Muscle of leg (tissue), 16 donors: ENCODE measurements at places on chromosomes 4 and X.

DNA sequence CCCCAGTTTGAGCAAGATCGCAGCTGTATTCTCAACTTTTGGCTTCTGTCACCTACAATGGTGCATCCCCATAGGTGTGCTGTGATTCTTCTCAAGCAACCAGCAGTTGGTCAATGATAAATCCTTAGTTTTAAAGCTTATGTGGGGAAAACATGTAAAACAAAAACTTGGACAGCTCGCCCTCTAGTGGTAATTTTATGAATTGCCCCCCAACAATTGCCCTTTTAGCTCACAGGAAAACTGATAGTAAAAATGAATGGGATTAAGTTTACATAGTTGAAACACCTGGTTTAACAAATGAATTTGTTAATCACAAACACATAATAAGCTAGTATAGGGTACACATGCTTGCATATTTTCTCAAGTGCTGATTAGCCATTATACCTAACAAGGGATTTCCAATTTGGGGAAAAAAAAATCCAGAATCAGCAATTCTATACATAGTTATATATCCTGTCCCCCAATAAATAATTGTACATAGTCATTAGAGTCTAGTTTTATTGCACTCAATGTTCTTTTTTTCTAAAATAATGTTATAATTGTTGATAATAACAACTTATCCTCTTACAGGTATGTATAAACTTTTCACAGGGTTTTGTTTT is 30.1 kb downstream of the TEX13A start:
- DNase-seq = peak; percentile 52

DNA sequence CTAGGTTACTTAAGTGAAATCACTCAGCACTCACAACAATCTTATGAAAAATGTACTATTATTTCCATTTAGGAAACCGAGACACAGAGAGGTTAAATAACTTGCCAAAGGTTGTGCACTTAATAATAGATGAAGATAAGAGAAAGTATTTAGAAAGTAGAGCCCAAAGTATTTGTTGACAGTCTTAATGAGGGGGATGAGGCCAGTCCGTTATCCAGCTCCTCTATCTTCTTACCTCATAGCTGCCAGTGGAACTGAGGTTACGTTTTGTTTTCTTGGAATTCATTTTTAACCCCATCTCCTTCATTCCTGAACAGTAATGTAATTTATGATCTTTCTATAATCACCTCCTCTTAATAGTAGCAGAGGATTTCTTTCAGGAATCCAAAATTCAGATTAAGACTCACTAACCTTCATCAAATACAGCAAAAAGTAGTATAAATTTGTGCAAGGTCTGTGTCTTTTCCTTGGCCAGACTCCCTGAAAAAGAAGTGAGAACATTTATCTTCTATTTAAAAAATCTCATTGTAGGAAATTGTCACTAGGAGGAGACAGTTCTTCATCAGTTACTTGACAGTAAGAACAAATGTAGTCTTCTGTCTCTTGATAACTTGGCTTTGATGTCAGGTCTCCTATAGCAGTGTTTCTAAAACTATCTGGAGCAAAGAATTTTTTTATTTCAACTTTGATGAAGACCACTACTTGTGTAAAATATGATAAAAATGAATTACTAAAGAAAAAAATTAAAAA is 35.5 kb downstream of the F8 start:
- peak; percentile 16 for DNase-seq

DNA sequence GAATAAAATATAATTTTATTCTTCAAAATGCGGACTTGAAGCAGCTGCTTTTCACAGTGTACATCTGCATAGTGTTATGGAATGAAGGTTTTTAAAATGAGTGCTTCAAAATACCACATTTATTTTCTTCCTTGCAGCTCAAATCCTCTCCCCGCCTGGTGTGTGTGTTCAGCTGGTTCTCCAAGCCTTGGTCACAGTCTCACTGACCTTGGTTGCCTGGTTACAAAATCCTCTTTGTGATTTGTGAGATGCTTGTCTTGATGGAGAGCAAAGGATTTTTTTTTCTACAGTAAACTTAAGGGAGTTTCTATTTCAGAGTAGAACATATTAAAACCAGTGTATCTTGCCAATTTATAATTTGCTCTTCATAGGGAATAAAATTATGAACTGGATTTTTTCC is 139.2 kb downstream of the PCDH18 start:
- DNase-seq = peak; percentile 97

GRCh38 chrX:46912098-46912602 is at the start of gene JADE3:
Gene JADE3 (plus strand): TSS chrX:46912421. CDS start chrX:46984895, 72,474 bp downstream.
- DNase-seq = peak; percentile 84

DNA sequence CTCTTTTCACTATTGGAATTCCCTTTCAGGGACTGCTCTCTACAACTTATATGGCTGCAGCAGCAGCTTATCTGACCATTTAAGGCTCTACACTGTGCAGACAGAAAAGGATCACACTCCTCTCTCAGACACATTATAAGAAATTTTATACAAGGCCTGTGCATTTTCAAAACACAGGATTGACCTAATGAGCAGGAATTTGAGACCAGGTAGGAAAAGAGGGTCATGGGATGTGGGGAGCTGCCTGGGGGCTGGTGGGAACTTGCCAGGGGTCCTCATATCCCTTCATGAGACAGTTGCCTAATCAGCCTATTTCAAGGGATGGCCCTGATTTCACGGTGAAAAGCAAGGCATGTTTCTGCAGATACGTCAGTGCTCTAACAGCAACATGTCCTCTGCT is 77.1 kb downstream of the SORBS2 start:
- DNase-seq = no peak

DNA sequence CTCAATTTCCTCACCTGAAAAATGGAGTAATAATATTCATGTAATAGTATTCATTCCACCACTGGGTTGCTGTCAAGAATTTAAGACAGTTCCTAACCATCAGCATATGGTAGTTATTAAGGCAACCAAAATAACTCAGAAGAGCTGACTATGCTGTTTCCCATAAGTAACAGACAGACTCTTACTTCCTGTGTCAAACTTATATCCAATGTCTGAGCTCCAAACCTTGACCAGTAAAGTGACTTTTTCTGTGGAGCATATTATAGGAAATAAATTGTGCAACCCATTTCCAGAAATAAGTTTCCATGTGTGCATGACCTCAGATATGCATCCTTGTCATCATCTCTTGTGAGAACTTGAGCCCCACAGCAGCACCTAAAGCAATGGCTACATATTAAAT is 78.8 kb downstream of the HADH start:
- DNase-seq = peak; percentile 65

- no peak for DNase-seq
These were observed 9.2 kb downstream of the NKX3-2 start for GRCh38 chr4:13535118-13535517.

DNA sequence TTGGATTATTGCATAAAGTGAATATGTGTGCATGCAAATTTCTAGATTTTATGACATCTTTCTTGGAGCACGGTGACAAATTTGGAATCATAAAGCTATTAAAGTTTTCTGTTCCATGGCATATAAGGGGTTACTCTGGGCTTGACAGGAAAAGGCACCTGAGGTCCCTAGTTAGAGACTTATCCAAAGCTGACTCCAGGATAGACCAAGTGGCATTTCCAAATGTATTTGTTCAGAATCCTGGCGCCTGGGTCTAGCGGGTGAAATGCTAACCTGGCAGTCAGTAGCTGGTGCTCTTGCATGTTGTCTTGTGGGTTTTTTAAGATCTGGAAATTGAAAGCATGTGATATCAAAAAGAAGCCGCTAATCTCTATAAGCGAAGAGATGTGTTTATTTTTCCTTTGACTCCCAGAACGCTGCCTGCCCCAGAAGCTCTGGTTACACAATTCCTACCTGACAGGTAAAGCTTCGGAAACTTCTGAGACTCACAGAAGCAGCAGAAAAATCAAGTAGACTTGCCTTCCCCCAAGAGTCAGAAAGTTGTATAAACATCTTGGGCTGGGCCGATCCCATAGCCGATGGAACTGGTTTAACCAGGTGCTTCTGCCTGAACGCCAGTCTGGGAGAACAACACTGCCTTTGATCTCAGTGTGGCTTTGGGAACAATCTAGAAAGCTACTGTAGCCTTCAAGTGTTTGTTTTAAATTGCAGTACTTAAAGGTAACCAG is 12.9 kb upstream of the ZCCHC4 start:
- DNase-seq = no peak

DNA sequence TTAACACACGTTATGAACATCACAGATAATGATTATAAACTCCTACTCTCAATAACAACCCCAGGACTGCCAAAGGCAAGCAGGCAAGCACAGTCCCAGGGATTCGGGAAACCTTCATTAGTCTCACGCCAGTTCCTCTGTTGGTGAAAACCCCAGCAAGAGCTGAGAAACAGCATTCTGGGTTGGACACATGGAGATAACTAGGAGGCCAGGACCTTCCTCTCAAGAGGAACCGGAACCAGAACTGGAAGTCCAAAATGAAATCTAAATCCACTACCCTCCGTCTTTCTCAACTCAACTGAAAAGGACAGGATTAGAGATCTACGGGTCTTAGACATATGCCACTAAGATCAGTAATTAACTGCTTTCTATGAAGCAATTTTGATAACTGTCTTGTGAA is 3.8 kb downstream of the VEGFC start:
- DNase-seq = no peak
